GM23338 (cell line): ENCODE measurements at places on chromosomes 3 and 15. TPM values are rescaled to one million over a fixed set of nuclear protein-coding genes. Genes with fewer than 3 reads are reported as not detected.

DNA sequence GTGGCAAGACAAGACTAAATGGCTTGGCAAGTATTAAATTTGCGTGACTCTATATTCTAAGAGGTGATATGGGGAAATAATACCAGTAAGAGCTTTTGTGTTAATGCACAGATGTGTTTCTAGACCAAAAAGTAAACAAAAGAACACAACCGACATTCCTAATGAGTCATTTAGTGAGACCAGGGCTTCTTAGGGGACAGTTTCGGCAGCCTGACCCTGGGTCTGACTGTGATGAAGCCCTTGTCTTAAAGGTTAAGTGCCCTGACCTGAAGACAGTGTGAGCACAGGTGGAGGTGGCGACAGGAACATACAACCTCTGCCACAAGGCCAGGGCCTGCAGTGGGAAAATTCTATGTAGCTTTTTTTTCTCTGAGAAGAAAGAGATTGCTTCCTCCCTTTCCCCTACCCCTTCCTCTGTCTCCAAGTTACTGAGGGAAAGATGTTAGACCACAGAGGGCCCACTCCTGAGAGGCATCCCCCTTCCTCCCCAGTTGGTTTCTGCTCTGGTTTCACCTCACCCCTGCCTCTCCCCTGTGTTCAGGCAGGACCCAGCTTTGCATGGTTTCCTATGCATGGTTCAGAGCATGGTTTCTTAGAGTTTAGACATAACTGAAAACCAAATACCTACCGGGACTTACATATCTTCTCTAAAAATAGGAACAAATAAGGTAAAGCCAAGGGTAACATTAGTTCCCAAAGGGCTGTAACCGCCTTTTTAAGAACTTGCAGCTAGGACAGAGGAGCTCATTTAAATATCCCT, 24.8 kb upstream of the CMTM7 start:
- no peak for DNase-seq
- no peaks in the 10 kb centered on the region for H3K27me3 ChIP-seq
- H3K4me3 ChIP-seq, result no peak overlapping the region
- H3K4me1 ChIP-seq, result peaks cover 13% of the 10 kb centered on the region

GRCh38 chr3:113088616-113089015, 97.8 kb downstream of the GTPBP8 start:
- H3K27ac ChIP-seq, result no peak overlapping the region
- no peak for DNase-seq
- H3K4me1 ChIP-seq, result peaks cover 11% of the 10 kb centered on the region; the same call in 1 of the 2 replicates
- no peaks in the 10 kb centered on the region for H3K36me3 ChIP-seq
- H3K4me3 ChIP-seq, result no peak overlapping the region

GRCh38 chr15:90953947-90954711, 555 bp upstream of the RCCD1 start:
- H3K4me1 ChIP-seq, result peaks cover 13% of the 10 kb centered on the region
- H3K27ac ChIP-seq, result no peak overlapping the region
- H3K4me3 ChIP-seq, result peak overlapping the region; percentile 75; the same call in 1 of the 2 replicates

The FOXB1 gene
- 3.1 and 4.7 TPM in 2 replicates for total RNA-seq

DNA sequence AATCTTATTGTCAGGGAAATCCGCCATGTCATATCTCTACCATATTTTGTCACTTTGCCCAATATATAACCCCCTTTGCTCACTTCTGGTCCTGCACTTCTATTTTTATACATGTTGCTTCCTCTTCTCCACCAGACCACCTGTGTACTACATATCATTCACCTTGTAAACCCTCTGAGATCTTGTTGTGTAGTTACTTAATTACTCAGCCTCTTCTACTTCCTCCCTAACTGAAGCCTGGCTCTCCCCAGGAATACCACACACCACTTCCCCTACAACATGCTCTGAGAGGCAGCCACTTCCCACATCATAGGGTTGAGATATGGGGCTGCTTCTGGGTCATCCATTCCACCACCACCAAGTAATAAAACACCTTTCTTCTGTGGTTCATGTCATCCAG, 10.0 kb downstream of the HEXA start:
- H3K4me1 ChIP-seq, result no peaks in the 10 kb centered on the region
- no peak overlapping the region for H3K4me3 ChIP-seq
- no peak overlapping the region for H3K27ac ChIP-seq

DNA sequence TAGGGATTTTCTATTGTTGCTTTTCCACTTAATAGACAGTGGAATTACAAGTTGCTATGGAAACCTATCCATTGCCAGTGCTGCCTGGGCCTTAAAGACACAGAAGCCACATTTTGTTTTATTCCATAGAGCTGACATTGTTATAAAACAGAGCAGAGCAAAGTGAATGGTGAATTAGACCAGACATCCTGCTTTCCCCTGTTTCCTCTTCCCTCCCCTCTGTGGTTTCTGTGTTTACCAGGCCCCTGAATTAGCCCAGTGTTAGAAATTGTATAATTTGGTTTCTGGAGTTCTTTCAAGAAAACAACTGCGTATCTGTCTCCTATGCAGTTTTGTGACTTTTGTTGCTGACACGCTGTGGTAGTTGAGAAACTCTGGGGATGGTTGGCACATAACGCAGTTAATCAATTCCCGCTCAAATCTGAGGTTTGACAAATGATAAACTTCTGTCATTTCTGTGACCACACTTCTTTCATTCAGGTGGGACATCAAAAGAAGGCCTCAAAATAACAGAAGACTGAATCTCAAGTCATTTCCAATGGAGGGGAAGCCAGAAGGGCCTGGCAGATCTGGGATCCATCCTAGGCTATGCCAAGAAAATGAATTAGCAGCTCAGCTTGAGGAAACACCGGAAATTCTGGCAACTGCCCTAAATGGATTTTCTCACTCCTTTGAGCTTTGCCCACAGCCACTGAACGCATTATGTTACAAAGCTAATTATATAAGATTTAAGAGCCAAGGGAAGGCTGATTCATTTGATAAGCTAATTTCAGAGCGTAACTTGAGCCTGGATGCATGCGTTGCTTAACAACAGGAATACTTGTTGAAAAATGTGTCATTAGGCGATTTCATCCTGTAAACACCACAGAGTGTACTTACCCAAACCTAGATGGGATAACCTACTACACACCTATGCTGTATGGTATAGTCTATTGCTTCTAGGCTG, 46.9 kb downstream of the NR1D2 start:
- H3K4me3 ChIP-seq, result no peak overlapping the region
- peak; percentile 41 for DNase-seq
- H3K4me1 ChIP-seq, result peaks cover 9% of the 10 kb centered on the region; the same call in 1 of the 2 replicates
- no peaks in the 10 kb centered on the region for H3K36me3 ChIP-seq

DNA sequence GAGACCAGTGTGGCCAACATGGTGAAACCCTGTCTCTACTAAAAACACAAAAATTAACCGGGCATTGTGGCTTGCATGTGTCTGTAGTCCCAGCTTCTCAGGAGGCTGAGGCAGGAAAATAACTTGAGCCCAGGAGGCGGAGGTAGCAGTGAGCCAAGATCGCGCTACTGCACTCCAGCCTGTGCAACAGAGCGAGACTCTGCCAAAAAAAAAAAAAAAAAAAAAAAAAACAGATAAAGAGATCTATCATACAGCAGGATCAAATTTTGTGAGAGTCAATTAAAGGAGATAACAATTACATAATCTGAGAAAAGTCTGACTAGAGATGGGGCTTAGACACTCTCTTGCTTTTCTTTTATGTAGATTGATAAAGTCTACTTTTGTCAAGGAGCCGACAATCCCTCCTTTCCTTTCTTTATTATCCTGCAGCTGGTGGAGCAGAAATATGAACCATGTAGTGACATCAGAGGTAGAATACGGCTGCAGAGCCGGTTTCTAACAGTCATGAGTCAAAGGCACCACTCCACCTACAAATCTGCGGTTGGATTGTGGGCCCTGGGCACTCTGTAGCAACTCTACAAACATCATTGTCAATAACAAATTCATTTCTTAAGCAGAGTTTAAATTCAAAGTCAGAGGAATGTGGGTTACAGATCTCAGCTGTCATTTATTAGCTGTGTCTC, 9.0 kb downstream of the C2CD4A start:
- H3K36me3 ChIP-seq, result no peaks in the 10 kb centered on the region
- no peak for DNase-seq
- H3K27me3 ChIP-seq, result peaks cover under 1% of the 10 kb centered on the region
- no peak overlapping the region for H3K27ac ChIP-seq
- H3K4me1 ChIP-seq, result no peaks in the 10 kb centered on the region

DNA sequence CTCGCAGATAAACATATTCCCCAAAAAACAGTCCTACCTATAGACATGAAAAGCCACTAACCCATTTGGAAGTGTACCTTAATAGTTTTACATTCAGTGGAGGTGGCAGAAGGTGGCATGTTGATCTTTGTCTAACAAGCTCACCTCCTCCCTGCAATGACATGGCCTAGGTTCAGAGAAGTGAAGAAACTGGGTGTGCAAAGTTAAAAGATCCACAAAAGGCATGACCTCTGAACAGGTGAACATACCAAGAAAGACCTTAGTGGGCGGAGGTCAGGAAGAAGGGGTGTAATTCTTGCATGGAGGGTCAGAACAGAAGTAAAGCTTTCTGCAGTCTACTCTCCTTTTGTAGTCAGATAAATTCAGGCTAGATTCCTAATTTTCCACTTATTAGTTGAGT, 822 bp downstream of the MRPL3 start:
- no peak overlapping the region for H3K27ac ChIP-seq
- peak overlapping the region; percentile 94 for H3K4me3 ChIP-seq
- peaks cover 24% of the 10 kb centered on the region for H3K36me3 ChIP-seq
- H3K27me3 ChIP-seq, result peaks cover 24% of the 10 kb centered on the region
- DNase-seq, result no peak
- H3K4me1 ChIP-seq, result peaks cover 4% of the 10 kb centered on the region; the same call in 1 of the 2 replicates

The SHF gene
- total RNA-seq, result 15.1 and 15.6 TPM in 2 replicates

GRCh38 chr15:77915261-77915960, 162.1 kb downstream of the TBC1D2B start:
- DNase-seq, result no peak
- H3K27ac ChIP-seq, result no peak overlapping the region
- H3K27me3 ChIP-seq, result no peaks in the 10 kb centered on the region
- H3K36me3 ChIP-seq, result no peaks in the 10 kb centered on the region
- no peak overlapping the region for H3K4me3 ChIP-seq

DNA sequence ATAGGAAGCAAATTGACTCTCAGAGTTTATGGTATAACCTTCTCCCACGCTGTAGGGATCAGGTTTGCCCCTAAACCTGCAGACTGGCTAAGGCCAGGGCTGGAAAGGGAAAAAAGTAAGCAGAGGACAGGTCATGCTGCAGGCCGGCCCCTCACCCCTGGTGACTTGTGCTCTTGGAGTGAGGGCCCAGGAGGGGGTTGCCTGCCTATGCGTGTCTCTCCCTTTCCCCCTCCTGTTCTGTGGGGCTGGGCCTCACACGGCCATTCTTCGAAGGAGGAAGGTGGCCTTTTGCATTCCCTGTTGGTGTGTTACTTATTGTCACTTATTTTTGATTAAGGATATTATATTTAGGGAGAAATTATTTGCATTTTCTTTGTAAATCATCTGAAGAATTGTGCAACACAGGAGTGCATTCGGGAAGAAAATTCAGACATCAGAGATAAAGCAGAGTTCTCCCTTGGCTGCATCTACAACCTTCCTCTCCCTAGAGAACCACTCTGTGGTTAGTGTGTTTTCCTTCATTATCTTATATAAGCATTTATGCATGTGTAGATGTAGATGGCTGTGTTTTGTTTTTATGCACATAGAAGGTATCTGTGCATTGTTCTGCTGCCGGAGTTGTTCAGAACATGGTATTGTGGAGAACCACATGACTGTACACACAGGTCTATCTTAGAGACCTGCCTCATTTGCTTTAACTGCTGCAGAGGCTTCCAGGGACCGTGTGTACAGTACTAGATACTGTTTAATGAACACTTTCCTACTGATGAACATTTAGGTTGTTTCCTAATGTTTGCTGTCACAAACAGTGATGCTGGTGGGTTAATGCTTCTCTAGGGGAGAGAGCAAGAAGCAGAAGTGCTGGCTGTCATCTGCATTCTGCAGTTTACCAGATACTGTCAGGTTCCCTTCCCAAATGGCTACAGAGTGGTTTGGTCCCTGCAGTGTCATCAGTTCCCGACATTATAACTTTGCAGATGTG, 133.5 kb downstream of the APBA2 start:
- H3K27ac ChIP-seq, result no peak overlapping the region
- no peak for DNase-seq
- no peak overlapping the region for H3K4me3 ChIP-seq
- no peaks in the 10 kb centered on the region for H3K27me3 ChIP-seq
- 0 out of 2 replicates have a peak, but pooled peaks cover under 1% of the 10 kb centered on the region for H3K36me3 ChIP-seq
